ENCODE measurements at places on chromosomes 1 and 21.

- no peak for DNase-seq
Measured at GRCh38 chr1:242043165-242043564, 44.3 kb upstream of the MAP1LC3C start.

GRCh38 chr1:211356723-211357407 is 30.2 kb downstream of the TRAF5 start:
- no peak for DNase-seq

- DNase-seq, result no peak
Measured at GRCh38 chr1:179144626-179145025, 62.8 kb downstream of the TOR3A start.

DNA sequence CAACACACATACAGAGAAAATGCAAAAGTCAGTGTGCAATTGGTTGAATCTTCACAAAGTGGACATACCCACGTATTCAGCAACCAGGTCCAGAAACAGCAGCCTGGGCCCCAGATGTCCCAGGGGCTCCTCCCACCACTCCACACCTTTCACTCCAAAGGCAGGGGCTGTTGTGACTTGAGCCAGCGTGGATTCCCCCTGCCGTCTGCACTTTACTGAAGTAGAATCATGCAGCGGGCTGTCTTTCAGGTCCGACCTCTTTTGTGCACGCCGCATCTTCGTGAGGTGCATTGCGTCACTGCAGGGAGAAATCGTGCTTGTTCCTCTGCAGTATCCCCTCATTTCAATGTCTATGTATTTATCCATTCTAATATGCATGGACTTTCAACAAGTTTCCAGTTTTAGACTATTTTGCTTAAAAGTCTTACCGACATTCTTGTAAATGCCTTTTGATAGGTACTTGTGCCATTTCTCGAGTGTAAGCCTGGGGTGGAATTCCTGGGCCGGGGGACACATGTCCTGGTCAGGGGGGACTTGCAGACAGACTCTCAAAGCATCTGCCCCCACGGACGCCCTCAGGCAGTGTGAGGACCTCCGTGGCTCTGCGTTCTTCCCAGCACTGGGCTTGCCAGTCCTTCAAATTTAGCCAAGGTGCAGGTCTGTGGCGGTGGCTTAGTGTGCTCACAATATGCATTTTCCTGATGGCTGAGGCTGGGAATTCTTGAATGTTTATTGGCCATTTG is 29.3 kb upstream of the ACTRT2 start:
- DNase-seq, result no peak

DNA sequence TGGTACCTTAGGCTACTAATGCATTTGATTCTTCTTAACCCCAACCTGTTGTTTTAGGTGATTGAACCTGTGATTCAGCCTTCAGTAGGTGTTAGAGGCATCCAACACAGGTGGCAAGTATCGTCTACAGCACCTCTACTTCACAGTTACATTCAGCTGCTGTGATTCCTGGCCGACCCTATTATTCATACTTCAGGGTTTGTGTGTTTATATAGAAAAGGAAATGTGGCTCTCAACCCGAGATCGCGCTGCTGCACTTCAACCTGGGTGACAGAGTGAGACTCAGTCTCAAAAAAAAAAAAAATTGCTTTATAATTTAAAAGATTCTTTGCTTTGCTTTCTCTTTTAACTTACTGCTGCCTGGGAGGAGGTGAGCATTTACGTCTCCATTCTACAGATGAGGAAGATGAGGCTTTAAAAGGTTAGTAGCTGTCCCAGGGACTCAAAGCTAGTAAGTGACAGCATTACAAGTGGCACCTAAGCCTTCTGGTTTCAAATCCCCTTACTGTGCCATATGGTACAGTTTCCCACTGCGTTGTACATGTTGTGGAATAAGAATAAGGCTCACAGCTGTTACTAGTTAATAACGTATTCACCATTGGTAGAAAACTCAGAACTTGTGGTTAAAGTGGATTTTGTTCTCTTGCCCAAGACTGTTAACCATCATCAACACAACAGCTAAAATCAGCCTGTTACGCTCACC is 9.9 kb upstream of the GPR25 start:
- DNase-seq, result peak; percentile 43

DNA sequence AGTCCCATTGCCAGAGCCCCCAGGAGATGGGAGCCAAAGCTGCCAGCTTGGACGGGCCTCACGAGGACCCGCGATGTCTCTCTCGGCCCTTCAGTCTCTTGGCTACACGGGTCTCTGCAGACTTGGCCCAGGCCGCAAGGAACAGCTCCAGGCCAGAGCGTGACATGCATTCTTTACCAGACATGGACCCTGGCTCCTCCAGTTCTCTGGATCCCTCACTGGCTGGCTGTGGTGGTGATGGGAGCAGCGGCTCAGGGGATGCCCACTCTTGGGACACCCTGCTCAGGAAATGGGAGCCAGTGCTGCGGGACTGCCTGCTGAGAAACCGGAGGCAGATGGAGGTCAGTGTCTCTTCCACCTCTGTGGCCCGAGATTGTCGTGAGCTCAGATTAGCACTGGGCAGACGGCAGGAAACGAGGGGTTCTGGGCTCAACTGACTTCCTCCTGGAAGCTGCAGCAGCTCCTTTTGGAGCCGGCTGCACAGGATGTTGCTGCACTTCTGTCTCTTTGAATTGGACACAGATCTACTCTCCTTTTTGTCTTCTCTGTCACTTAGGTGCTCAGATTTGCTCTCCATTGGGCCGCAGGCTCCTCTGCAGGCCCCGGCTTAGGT is 68.0 kb downstream of the DISC1 start:
- DNase-seq, result no peak

DNA sequence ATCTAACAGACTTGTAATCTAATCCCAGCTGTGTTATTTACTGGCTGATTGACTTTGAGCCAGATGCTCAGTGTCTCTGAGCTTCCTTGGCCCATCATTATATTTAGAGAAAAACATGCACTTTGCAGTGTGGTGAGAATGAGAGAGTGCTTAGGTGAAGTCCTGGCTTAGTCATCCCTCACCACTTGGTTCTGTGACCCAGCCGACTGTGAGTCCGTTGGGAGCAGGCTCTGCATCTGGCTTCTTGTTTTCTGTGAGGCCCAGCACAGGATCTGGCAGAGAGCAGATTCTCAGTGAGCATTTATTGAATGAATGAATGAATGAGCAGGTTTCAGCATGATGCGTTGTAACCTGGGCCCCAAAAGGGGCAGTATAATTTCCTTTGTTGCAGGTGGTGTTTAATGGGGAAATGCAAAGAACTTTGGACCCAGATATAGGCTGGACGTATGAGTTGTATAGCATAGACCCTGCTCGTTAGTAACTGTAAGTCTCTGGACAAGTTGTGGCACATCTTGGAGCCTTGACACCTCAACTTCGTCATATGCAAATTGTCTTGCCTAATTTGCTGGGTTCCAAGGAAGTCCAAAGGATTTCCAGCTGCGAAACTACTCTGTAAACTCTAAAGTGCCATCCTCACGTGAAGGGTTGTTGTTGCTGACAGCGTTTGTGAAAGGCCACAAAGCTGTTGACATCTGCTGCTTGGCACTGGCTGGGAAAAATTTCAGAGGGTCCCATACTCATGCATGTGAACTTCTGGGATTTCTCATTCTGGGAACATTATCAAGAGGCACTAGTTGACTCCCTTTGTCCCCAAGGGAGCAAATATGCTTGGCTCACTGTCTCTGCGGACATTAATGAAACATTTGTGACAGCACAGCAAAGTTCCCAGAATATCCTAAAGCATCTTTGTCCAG is 138.8 kb upstream of the USP24 start:
- DNase-seq, result no peak

DNA sequence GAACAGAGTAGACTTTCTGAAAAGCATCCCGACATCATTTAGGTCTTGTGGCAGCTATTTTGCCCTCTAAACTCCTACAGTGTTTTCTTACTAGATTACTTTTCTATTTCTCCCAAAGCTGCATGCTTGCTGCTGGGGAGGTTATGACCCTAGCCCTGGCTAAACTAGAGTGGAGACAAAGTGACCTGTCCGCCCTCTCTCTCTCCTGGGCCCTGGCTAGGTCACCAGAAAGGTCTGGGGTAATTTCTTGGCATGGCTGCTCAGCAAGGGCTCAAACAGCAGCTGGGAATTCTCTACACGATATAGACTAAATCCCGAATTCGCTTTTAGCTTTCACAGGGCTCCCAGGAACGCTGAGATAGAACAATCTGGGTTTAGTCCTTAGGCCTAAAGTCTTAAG is 84.5 kb upstream of the KCNE2 start:
- DNase-seq, result no peak

- DNase-seq, result no peak
Measured at GRCh38 chr21:20999659-21000058, 1.4 kb downstream of the NCAM2 start.

DNA sequence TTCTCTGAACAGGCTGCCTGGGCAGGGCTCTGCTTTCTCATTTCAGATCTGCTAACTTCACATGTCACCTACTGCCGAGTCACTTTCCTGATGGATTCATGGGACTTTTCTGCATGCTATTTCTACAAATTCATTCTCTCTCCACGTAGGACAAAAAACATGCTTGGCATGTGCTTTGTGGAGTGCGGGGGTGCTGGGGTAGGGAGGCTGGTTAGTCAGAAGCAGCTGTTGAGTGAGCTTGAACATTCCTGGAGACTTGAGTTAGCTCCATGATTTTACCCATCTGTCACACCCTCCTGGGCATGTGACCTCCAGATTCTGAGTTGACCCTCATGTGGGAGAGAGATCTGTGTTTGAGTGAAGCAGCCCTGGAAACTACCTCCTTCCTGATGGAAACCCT is 71.4 kb downstream of the UCK2 start:
- no peak for DNase-seq

DNA sequence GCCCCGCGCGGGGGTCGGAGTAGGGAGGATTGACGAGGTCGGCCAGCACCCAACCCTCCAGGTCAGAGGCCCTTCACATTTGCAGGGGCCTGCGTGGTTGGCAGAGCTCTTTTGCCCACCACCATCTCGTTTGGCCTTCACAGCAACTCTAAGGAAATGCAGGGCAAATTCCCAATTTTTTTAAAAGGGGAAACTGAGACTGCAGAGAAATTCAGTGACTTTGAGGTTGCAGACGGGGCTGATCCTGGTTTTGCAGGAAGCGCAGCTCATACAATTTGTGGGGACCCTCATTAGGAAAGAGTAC is 430 bp upstream of the ACBD3 start:
- DNase-seq, result no peak

GRCh38 chr21:16900685-16901084 is 612.2 kb upstream of the CXADR start:
- DNase-seq, result no peak

GRCh38 chr1:67350783-67351182 is 43.1 kb downstream of the IL12RB2 start:
- peak; percentile 28 for DNase-seq

DNA sequence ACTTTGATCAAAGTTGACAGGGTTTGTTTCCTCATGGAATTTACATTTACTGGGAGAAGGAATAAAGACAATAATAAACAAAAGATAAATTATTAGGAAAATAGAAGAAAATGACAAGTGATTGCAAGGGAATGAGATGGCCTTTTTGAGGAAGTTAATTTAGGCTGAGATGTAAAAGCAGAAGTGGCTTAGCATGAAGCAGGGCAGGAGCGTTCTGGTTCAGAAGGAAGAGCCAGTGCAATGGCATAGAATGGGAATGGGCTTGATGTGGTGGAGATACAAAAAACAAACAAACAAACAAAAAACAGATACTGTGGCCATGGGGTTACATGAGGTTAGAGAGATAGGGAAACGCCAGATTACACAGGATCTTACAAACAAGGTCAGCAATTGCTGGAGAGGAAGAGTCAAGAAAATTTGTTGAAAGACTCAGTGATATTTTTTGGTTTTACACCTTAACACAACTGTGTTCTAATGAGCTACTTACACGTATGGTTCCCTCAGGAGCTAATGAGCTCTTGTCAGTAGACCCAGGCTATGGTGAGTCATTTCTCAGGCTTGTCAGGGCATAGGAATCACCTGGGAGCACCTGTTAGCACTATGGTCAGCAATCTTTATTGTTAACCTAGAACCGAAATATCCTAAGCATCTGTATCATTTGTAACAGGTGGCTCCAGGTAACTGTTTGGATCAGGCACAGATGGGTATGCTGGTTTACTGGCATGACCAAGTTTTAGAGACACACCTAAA is 8.7 kb upstream of the CADM3 start:
- no peak for DNase-seq

DNA sequence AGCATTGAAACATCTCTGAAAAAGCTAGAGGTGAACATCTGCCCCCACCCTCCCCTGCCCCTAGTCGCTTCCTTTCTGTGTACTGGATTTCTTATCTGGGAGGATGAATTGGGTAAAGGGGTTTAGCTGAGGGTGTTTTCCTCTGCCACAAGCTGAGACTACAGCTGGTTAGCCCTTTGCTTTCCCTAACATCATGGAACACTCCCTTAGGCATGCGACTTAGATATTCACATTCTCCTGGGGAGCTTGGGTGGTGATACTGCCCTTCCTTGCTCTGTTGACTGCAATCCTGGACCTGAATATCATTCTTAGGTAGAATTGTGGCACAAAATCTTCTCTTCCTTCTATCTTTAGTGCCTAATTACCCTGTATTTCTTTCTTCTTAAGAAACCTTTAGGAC is 117.4 kb upstream of the KIAA0040 start:
- no peak for DNase-seq

DNA sequence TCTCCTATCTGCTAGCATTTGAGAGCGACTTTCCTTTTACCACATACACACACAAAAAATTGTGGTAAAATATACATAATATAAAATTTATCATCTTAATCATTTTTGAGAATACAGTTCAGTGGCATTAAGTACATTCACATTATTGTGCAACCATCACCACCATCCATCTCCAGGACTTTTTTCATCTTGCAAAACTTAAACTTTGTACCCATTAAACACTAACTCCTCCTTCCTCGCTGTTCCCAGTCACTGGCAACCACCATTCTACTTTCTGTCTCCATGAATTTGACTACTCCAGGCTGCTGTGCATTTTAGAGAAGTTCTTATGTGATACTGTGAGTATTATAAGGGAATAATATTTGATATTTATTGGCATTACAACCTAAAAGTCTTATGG is 181.3 kb downstream of the C1orf21 start:
- no peak for DNase-seq

GRCh38 chr1:75548721-75549480 is 62.0 kb downstream of the SLC44A5 start:
- no peak for DNase-seq

DNA sequence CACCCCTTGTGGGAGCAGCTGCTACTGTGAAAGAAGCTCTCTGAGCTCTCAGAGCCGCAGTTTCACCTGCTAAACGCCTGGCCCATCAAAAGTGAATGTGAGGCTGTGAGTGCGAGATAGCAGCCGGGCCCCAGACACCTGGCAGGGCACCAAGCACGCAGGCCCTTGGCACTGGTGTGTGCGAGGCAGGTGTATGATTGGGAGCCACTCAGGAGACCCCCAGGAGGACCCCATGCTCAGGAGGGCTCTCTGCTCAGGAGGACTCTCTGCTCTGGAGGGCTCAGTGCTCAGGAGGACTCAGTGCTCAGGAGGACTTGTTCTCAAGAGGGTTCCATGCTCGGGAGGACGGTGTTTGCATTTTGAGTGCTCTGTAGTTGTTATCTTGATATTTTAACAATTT is 14.3 kb upstream of the ADARB1 start:
- no peak for DNase-seq

DNA sequence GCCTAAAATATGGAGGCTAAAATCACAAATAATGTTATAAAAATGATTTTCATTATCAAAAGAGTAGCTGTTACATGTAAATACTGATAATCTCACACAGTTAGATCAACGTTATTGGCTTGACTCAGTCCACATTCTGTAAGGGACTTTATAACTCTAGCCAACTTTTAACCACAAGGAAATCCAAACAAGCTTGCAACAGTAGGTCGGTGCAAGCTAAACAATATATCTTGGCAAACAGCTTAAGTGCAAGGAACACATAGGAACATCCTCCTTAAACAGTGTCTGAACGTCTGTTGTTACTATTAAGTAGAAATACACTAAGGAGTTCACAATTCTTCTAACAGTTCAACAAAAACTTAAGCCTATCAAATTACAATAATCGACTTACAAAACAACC is 126.7 kb downstream of the EIF4G3 start:
- no peak for DNase-seq
